ENCODE measurements at places on chromosomes 7 and 10.

DNA sequence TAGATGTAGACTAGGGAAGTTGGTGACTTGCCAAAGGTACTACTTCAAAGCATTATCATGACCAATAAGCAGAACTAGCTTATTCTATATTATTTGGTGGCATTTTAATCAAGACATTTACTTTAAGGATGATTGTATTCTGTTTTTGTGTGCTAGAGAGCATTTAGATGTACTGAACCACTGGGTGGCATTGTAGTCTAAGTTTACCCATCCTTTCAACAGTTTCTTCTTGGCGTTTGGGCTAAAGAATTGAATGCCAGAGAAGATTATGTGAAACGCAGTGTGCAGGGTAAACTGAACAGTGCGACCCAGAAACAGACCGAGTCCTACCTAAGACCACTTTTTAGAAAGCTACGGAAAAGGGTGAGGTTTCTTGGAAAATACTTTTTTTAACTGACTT lies 26.8 kb downstream of the PRPF18 start:
- DNase-seq, result no peak

DNA sequence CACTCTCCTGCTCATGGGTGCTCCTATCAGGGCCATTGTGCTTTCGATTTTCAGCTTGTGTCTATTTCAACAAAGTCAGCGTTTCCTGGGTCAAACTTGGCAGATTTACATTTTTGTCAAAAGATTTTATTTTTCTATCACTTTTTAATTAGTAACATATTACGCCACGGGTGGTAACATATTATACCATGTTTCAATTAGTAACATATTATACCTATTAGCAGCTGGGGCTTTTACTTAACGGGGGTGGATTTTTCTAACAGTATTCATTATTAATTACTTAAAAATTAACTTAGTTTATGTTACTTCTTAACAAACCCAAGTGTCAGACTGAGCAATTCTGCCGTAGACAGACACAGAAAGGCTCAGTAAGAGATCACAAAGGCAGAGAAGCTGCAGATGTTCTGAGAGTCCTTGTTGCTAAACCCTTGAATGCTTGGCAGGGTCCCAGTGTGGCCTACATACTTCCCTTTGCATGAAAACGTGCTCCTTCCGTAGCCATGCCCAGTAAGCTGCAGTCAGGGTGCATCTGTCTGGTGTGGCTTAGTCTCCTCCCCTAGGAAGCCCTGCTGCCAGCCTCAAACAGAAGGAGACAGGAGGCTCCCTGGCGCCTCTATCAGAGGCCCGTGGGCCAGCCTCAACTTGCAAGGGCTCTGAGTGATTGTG lies 263.1 kb upstream of the CXCL12 start:
- no peak for DNase-seq

- DNase-seq, result no peak
These were observed 438.6 kb downstream of the TNS3 start for GRCh38 chr7:47143339-47143738.

- no peak for DNase-seq
These were observed 87.1 kb downstream of the ITGA8 start for GRCh38 chr10:15632456-15633091.

GRCh38 chr10:17290226-17290625 lies 62.2 kb downstream of the VIM start:
- DNase-seq, result no peak

DNA sequence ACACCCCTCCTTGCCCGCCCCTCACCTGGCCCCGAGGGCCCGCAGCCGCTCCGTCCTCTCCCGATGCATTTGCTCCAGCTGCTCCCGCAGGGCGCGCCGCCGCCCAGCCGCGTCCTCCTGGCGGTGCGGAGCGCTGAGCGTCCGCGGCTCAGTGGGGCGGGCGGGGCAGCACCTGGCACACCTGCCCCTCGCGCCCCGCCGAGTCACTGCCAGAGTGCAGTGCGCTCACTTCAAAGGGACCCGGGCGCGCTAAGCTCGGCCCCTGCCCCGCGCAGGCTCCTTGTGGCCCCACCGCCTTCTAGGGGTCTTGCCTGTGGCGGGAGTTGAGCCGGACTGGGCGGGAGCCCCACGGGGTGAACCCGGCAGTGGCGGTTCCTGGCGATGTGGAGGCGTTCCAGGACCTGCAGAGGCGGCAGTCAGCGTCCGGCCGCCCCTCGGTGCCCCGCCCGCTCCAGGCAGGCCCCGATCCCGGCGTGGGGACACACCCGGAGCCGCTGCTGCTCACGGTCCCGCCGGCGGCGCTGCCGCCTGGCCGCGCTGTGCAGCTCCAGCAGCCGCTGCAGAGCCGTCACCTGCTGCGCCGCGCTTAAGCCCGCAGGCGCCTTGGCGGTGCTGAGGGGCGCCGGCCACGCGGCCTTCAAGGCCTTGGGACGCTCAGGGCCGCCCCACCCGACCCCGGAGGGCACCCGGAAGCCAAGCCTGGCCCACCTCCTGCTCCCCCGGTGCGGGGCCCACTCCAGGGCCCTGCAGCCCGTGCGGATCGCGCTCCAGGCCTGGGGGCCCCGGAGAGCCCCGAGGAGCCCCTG lies 6.7 kb downstream of the ATP6V1F start:
- DNase-seq, result no peak

GRCh38 chr10:131964298-131964697 lies 17.4 kb downstream of the BNIP3 start:
- no peak for DNase-seq

GRCh38 chr10:4048236-4048864 lies 263.3 kb upstream of the KLF6 start:
- DNase-seq, result no peak

DNA sequence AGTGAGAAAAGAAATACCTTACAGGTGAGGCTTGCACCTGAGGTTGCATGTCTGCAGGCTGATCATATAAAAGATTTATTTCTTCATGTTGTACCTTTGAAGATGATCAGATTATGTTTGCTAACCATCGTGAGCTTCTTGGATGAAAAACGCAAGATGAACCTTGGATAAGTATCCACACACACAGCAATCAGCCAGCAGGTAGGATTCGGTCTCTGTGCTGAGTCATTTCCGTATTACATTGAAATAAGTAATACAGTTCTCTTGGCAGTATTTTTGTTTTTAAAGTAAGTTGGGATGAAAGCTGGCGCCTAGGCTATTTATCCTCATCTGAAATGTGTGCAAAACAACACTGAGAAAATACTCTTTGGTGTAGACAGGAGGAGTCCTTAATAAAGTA lies 109.0 kb upstream of the PRKCQ start:
- no peak for DNase-seq

DNA sequence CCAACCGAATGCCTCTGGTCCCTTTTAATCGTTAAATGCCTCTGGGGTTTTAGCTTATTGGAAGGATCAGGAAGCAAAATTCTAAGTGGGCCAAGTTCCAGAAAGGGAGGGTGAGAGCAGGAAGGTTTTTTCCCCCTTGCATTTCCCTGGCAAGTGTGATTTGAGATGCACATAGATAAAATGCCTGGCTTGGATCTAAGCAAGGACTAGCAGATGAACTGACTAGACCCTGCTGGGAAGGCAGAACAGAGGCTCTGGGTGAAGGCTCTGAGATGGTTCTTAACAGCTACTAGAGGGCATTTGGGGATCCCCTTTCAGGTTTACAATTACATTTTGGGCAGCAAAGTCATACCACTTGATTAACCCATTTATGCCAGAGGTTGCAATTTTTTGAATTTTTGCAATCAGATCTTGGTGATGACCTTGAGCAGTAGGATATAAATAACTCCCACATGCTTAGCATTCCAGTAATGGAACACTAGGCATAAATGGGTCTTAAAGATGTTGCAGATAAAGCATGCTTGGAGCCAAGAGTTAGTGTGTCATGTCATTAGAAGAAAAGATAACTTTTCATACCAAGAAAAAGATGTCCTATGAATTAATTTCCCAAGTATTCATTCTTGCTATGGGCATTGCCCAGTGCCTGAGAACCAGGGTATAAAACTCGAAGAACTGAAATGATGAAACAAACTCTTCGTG lies 205.9 kb downstream of the SEC23IP start:
- DNase-seq, result no peak

DNA sequence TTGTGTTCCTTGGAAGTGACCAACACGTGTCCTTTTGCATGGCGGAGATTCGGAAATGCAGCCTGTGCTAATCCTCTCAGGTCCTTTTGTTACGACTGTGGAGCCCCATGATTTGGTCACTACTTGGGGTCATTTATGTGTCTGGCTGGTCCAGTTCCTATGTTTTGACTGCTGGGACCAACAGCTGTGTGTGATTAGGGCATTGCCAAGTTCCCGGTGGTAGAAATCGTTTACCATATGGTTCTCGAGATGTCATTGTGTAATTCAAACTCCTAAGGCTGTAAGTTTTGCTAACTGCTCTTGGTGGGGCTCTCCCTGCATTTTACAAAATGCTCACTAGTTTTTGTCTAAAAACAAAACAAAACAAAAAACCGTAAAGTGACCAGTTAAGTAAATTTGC lies 62.0 kb downstream of the CCNY start:
- no peak for DNase-seq

DNA sequence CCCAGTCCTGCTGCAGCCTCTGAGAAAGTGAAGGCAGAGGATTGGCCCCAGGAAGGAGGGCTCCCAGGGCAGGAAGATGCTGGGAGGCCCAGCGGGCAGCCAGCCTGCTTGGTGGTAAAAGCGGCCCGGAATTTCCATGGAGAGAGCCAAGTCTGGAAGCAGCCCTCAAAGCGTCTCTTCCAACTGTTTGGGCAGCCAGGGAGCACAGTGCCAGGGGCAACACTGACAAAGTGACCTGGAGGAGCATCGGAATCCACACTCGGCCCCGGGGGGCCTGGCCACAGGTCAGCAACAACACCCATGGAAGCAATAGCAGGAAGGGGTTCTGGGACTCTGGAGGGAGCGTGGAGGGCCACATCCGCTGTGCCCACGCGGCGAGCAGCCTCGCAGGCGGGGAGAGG lies 63.2 kb upstream of the FGFR2 start:
- DNase-seq, result no peak

GRCh38 chr10:122380703-122381102 lies 6.2 kb downstream of the PLEKHA1 start:
- no peak for DNase-seq

DNA sequence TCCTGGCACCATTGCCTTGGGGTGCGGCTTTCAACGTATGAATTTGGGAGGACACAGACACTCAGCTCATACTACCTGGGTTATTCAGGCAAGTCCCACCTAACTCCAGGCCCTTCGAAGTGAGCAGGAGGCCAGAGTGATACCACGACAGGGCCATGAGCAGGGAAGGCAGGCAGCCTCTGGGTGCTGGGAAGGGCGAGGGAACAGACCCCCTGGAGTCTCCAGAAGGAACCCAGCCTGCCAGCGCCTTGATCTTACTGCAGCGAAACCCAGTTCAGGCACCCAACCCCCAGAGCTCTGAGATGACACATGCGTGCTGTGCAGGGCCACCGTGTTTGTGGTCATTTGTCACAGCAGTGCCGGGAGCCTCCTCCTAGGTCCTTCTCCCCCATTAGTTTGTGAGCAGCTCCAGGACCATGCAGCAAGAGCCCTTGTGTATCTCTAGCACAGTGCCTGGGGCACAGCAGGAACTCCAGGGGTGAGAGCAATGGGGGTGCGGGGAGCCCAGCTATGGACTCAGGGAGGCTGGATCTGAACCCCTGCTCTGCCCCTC lies 7.7 kb upstream of the INSIG1 start:
- DNase-seq, result no peak

DNA sequence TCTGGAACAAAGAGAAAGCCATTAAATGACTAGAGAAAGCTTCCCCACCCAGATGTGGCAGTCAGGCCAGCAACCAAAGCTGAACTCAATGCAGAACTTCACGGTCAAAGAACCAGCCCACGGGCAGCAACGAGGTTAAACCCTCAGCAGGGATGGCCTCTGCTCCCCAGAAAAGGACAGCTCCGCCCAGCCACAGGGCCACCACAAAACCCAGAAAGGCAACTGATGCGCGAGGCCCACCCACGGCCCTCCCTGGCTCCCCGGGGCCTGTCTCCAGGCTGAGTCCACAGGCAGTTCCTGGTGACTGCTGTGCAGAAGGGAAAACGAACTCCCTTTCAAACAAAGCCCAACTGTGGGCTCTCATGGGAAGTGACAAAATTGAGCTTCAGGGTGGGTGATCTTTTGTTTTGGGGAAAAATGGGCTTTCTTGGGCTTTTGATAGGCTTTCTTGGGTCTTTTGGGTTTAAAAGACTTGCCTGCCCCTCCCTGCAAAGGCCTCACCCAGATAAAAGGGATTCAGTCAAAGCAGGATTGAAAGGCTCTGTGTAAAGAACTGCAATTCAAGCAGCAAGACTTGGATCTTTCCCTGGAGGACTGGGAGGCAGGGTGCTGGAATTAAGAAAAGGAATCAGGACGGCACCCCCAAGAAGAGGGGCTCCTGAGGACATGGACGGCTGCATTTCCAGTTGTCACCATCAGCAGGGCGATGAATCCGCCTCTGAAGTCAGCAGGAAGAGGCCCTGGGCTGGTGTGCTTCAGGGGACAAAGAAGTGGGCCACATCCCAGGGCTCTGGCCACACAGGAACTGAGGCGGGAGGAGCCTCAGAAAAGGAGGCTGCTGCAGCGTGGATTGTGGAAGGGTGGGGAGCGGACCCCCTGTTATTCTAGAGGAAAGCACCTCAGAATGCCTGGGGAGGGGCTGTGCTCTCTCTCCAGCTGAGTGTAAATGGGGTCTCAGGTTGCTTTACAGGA lies 209.9 kb downstream of the USP6NL start:
- DNase-seq, result no peak

All from glomerular endothelial cell (primary cell).